Epithelial cell of prostate (primary cell): ENCODE measurements at places on chromosomes 12 and 14.
A peak's percentile ranks its signal among the peaks of the same experiment; 100 is the strongest.

- DNase-seq: no peak
Measured at GRCh38 chr12:81644503-81644902, 114.6 kb downstream of the PPFIA2 start.

- no peak for DNase-seq
Measured at GRCh38 chr12:32083489-32083888, 23.2 kb upstream of the BICD1 start.

DNA sequence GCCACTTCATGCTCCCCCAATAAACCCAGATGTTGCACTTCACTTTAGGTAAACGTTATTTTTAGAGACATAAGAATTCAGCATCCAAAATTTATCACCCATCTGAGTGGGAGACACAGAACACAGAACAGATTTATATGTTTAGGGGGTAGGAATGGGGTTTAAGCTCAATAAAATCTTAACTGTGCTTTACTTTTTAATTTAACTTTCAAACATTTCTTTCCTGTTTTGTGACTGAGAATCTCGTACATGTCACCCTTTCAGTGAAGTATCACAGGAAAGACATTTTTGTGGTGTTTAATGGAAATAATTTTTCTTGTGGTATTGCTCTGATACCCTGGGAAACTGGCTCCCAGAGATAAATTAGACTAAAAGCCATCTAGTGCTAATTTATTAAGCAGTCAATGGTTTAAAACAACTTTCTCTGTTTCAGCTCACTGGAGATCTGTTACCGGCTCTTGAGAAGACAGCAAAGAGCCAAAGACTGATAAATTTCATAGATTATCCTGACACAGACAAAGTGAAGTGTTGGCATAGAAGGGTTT lies 148.0 kb upstream of the BMP4 start:
- DNase-seq: no peak

- DNase-seq: no peak
Measured at GRCh38 chr12:64203036-64203435, 19.1 kb downstream of the KICS2 start.

- no peak for DNase-seq
Measured at GRCh38 chr12:126676434-126676833, 1590.5 kb upstream of the TMEM132C start.

GRCh38 chr14:71487941-71488340 lies 444.3 kb upstream of the RGS6 start:
- DNase-seq: no peak

GRCh38 chr14:33979613-33980276 lies 28.9 kb upstream of the EGLN3 start:
- no peak for DNase-seq

DNA sequence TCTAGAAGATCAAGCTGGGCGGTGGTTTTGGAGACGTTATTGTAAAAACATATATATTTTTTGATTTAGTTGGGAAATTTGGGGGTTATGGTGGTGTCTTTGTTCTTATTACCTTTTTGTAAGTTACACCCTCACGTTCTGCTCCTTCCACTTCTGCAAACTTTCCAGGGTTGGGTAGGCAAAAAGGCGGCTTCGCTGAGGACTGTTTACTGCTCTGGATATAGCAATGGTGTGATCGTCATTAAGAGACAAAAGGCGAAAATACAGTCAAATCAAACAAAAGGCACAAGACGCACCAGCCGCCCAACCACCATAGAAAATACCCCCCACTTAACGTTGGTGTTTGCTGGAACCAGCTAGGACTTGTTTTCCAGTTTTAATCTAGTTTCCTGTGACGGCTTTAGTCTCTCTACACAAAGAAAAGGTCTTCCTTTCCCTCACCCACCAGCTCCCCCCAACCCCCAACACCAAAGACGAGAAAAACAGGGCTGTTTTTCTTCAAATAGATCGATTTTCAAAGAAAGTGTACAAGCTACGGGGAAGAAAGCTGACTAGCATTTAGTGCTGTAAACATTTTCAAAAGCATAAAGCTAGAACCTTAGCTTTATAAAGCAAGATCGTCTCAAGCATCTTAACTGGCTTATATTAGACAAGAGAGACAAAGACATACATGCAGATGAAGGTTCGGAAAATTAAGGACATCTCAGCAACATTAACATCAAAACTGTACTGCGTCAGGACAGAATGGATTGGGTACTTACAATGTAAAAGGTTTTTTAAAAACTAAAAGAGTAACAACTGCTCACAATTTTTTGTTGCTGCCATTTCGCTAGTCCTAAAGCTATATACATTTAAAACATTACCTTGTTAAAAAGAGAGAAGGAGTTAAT lies 2.0 kb upstream of the SETD1B start:
- no peak for DNase-seq

- DNase-seq: no peak
Measured at GRCh38 chr12:19434538-19434937, 4.8 kb upstream of the AEBP2 start.

GRCh38 chr14:33704481-33704880 lies 246.4 kb downstream of the EGLN3 start:
- DNase-seq: no peak

- no peak for DNase-seq
Measured at GRCh38 chr12:46144433-46144832, 124.4 kb downstream of the SLC38A1 start.

- DNase-seq: no peak
Measured at GRCh38 chr12:53292426-53292825, 2.9 kb upstream of the PFDN5 start.

DNA sequence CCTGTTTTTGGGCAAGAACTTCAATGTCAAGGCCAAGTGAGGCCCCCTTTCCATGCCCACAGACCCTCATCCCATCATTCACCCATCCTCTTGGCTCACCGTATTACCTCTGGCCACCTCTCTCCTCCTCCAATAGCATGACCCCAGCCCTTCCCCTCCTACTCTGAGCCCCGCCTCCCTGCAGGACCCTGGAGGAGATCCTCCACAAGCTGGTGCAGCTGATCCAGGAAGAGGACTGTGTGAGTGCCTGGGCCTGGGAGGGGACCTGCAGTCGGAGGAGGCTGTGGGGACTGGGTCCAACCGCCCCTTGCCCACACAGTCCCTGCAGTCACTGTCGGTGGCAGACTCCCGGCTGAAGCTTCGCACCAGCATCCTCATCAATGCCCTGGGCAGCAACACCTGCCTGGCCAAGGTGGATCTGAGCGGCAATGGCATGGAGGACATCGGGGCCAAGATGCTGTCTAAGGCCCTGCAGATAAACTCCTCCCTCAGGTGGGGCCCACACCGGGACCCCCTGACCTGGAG lies 7.2 kb downstream of the CARMIL3 start:
- no peak for DNase-seq

DNA sequence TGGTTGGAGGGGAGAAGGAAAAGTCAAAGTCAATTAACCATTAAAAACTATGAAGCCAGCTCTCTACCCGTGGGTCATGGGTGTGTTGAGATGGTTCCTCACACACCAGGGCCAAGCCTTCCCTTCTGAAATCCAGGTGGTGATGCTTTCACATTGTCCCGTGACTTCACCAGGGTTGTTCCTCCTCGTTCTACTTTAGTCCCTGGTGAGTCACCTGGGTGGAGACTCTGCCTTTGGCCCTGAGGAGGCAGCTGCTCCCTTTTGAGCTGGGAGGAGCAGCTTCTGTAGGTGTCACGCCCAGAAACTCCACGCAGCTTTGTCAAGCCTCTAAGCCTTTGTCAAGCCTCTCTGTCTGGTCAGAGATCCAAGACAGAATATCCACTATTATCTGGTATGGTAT lies 348.3 kb downstream of the BMP4 start:
- DNase-seq: peak; percentile 86

DNA sequence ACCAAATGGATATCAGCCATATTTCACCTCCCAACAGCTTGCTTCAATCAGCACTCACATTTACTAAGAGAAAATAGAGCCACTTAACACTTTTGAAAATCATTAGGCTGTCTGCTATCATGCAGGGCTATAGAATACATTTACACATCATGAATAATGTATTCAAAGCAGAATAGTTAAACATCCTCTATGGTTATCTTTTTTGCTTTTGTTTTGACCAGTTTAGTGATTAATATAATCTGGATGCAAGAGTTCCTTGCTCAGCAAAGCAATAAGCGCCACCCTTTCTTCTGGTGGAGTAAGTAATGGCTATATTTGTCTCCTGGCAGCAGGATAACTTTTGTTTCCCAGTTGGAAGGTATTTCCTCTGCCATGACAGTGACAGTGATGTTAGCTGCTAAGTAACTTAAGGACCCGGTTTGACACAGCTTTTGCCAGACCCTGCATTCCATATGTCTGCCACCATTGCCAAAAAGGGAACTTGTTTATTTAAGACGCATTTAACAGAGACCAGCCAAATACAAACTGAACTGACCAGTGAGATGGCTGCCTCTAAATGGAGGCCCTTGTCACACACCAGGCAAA lies 70.3 kb upstream of the NR2C1 start:
- no peak for DNase-seq

GRCh38 chr14:73739899-73740617 lies 25.9 kb upstream of the PNMA1 start:
- no peak for DNase-seq

GRCh38 chr14:35944847-35945246 lies 118.7 kb downstream of the BRMS1L start:
- DNase-seq: no peak

GRCh38 chr14:66381755-66382154 lies 104.4 kb upstream of the CCDC196 start:
- DNase-seq: no peak

DNA sequence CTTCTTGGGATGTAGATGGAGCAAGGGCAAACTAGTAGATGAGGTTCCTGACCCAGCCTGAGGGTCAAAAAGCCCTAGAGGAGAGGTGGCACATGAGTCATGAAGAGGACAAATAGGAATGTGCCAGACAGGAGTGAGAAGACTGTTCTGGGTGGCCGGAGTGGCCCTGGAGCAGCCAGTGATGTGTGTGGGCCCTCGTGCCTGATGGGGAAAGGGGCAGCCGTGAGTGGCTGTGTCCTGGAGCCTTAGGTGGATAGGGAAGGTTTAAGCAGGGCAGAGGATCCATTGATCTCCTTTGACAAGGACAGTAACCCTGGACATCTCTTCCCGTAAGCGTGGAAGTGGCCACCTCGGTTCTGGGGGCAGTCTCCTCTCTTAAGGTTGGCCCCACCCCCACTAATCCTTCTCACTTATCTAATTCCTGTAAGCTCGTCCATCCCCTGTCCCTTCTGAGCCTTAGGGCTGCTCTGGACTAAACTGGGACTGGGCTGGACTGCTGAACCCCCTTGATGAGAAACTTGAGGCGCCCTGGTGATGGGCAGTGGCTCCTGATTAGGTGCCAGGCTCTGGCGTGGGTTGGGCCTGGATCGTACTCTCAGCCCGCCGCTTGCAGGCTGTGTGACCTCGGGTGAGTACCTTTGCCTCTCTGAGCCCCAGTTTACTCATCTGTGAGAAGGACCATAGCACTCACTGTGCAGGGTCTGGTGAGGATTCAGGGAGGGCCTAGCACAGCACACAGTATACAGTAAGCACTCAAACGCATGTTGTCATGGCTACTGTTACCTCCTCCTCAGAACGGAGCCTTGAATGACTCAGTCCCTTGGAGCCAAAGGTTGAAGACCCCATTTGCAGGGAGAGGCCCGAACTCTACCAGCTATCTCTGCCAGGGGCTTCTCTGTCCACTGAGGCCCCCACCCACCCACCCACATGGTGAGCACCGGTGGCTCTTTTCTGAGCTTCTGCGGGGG lies 4.0 kb downstream of the FAM222A start:
- DNase-seq: no peak

DNA sequence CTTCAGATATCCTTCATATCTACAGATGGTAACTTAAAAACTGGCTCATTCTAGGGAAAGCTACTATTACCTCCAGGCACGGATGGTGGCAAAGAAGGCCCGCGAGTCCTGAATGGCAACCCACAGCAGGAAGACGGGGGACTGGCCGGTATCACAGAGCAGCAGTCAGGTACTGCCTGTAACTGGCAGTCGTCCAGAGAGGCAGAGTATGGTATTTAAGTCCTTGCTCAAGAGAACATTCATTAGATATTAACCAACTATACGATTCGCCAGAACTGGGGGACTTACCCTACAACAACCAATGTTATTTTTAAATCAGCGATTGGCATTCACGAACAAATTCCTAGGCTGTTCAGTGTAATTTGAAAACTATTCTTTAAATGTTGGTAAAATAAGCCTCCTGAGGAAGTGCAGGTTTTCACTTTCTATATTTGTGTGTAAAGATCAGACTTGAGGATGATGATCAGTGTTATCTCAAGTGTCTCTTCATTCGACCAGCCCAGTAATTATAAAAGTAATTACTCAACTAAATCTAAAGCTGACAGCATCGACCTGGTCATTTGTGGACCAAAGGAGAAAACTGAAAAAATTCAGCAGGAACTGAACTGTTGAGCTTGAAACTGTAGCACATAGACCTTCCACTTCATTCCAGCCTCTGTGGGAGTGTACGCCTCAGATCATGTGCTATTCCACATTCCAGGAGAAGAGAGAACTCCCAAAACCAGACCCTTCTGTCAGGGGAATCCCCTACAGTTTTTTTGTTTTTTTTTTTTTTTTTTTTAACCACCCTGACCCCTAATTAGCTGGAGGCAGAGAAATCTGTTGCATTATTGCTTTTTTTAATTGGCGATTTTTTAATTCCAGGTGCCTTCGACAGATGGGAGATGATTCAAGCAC lies 75.6 kb downstream of the ESR2 start:
- DNase-seq: no peak

DNA sequence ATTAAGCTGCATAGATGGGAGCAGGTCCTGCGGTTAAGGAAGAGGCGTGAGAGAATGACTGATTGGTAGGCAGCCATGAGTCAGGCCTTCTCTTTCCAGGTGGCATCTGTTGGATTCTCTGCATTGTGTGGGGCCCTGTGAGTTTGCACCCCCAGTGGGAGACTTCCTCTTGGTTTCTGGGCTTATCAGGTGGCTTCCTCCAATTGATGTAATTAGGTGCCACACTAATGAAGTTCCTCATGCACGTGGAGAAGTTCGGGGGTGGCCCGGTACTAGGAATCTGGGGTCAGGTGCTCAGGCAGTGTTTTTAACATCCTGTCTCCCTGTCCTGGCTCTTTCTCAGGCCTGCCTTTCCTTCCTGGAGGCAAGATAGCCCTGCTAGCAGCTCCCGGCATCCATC lies 765.1 kb upstream of the TMEM132C start:
- no peak for DNase-seq

DNA sequence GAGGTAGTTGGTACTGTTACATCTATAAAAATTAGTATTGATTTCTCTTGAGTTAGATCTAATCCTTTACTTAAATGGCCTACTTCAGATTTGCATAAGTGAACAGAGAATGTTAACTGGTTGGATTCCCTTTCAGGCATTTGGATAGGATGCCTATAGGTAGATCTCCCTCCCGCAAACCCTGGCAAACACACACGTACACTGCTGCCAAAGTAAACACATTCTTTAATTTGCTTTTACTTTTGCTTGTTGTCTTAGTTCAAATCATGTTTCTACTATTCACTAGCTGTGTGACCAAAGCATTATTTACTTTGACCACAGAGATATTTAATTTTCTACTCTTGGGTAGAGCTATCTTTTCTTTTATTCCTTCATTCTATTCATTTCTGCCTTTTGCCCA lies 936.1 kb upstream of the FBXO33 start:
- DNase-seq: no peak
